ENCODE measurements at places on chromosomes 7 and 10.

- DNase-seq: no peak
Measured at GRCh38 chr10:17961551-17962422, 10.1 kb downstream of the SLC39A12 start.

GRCh38 chr7:150719960-150720891 lies 3.8 kb downstream of the GIMAP1 start:
- no peak for DNase-seq

DNA sequence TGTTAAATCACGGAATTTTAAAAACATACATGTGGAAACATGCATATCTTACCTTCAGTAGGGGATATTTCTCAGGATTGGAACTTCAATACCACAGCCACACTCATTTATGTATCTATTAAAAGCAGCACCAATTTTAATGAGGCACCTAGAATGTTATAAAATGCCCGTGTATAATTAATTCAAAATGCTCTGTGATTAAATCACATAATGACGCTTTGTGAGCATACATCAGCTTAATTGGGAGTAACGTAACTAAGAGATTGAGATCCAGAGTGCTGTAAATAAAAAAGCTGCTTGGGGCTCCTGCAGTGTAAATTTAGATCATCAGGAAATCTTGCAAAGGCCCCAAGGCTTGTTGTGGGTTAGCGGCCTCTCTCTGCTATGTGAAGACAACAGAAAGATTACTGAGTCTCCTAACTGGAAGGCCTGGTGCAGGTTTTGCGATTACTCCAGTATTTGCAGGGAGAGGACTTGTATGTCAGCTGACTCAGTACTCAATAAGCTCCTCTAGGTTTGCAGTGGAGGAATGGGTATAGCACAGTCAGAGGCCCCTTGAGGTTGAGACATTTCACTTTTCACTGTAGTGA lies 195.5 kb upstream of the PHYHIPL start:
- DNase-seq: no peak

DNA sequence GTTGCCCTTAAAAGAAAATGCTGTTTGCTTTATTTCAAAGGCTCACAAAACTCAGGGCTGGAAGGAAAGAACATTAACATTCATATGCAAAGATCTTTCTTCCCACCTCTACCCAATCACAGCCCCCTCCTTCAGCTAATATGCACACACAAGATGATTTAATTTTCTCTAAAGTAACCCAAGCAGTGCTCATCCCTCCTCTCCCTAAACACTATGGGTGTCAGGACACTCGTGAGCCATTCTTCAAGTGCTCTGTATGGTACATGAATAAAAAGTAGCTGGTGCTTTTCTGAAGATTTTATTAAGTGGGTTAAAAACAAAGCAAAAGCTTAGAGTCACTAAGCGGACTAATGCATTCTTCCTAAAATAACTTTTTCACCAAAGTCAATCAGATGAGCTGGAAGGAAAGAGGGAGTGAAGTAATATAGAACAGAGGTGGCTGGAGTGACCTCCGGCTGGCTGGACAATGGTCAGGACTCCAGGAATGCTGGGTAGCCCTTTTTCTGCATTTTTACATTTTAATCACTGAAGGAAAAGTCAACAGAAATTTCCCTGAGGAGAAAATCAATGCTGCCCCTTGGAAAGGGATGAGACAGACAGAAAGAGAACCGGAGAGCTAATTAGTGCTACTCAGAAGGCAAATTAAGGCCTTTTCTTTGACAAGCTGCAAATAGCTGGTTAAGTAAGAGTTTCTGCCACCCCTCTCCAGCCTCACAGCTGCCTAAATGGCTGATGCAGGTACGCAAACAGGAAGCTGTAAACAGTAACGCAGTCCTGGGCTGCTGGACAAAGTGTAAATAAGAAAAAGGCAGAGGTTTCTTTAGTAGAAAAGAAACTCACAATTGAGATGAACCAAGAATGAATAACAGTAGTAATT lies 6.6 kb downstream of the DGKI start:
- DNase-seq: no peak

GRCh38 chr7:114487174-114487573 lies 72.6 kb downstream of the FOXP2 start:
- no peak for DNase-seq

All from muscle of leg (tissue), 16 donors.